ENCODE measurements at places on chromosomes 1 and 21.

DNA sequence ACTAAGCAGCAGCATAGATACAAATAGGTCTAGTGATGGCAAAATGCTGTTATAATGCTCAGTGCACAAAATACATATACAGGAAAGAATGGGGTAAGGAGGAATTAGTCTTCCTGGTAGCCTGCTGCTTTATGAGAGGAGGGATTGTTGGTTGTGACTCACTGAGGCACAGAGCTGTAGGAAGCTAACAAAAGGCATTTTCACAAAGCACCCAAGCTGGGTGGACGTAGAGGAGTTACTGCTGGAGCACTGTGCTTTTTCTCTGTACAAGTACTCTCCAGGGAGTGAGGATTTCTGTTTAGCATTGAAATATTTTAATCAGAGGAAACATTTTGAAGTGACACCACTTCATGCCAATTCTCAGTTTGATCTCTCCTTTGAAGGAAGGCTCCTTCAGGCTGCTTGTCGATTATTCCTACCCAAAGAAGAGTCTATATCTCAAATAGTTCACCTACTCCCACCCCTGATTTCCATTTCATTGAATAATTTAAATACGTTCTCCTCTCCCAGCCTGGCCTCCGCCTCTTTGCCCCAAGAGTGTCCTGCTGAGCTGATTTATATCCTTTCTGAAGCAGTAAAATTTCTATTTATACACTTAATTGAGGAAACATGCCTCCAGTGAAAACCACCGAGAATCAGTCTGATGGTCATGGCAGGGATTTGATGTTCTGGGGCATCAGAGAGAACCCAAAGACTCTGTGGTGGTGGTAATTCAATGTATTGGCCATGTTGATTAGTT, 271.9 kb downstream of the HHAT start:
- DNase-seq = no peak

DNA sequence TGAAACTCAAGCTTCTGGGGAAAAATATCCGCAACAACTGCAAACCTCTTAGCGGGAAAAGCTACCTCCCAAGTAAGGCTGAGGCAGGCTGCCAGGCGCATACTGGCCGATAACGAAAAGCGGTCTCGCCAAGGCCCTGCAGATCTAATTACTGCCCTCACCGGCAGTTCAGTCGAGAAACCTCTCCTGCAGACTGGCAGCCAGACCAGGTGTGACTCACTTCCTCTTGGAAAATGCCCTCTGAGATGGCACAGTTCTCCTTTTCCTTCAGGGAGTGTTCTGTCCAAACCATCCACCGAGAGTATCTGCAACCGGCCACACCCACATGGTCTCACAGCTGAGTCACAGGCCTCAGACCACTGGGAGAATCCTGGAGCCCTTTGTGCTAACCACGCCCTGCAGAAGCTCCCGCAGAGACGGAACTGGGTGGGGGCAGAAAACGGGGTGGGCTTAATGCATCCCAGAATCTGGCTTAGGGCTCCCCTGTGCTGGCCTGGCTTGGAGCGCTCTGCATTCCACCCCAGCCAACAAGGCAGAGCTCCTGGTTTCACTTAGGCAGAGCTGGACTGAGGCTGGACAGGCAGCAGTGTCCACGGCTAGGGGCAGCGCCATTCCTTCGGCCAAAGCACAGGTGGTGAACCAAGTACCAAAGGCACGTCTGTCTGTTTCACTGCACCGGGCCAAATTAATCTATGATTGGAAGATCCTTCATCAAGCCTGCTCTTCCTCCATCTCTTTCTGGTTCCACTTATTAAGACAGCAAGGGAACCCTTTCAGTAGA, 1.2 kb downstream of the S100A10 start:
- DNase-seq = no peak

- DNase-seq = no peak
Observed at GRCh38 chr1:173869021-173869359, 810 bp downstream of the ZBTB37 start.

DNA sequence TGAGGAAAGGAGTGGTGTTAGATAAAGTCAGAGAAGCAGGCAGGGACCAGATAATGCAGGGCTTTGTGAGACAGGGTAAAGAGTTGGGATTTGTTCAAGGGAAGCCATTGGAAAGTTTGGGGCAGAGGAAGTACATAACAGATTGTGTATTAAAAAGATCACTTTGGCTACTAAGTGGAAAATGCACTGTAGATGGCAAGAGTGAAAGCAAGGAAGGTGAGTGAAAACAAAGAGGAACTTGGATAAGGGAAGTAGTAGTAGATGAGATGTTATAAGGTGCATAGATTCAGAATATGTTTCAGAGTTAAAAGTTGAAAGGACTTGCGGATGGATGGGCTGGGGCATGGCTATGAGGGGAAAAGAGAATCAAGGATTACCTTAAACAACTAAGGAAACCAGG, 17.4 kb downstream of the MRPL39 start:
- DNase-seq = no peak

DNA sequence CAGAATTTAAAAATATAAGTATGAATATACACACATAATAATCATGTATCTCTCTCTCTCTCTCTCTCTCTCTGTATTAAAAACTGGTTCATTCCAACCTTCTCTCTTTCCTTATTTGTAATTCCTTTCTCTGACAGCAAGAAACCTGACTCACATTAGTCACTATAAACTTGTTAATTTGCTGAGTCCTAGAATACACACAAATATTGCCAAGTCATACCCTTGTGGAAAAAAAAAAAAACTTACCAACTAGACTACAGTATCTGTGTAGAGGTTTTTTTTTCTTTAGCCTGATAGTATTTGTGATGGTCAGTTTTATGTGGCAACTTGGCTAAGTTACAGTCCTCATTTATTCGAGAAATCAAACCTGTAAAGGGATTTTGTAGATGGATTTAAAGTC, 26.3 kb upstream of the NHLH2 start:
- DNase-seq = no peak

DNA sequence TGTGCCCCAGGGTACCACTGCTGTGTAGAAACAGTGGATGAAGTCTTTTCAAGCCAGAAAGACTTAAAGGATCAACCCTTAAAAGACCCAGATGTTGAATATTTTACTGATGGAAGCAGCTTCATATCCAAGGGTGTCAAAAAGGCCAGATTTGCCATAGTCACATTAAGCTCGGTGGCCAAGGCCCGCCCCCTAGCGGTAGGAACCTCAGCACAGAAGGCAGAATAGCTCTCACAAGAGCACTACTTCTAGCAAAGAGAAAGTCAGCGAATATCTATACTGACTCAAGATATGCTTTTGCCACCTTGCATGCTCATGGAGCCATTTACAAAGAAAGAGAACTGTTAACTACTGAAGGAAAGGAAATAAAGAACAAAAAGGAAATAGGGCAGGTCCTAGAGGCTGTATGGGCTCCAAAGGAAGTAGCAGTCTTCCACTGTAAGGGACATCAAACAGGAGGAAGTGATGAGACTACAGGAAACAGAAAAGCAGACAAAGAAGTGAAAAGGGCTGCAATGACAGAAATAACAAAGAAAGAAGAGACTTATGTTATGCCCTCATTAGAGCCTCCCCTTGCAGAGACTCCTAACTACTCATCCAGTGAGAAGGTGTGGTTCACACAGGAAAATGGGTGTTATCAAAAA, 90.5 kb downstream of the LIPI start:
- peak; percentile 57 for DNase-seq

- peak; percentile 12 for DNase-seq
Observed at GRCh38 chr1:89863165-89863830, 42.5 kb downstream of the LRRC8D start.

DNA sequence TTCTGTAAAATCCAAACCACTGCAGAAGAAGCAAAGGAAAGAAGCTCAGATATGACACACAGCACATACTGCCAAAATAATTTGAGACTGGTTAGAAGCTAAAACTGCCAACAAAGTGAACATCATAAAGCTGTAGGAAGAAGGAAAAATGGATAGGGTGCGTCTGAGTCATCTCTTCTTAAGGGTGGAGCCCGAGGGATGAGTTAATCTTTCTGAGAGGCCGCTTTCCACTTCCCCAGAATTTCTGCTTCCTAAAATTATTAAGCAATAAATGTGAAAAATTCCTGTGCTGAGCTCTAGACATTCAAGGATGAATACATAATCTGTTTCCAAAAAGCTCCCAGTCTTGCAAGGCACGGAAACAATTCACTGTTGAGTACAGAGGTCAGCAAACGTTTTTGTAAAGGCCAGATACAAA, 20.1 kb downstream of the PPT1 start:
- no peak for DNase-seq

- no peak for DNase-seq
Observed at GRCh38 chr1:169885207-169885606, 8.5 kb downstream of the SCYL3 start.

- DNase-seq = no peak
Observed at GRCh38 chr1:78640462-78640861, 9.2 kb upstream of the IFI44 start.

DNA sequence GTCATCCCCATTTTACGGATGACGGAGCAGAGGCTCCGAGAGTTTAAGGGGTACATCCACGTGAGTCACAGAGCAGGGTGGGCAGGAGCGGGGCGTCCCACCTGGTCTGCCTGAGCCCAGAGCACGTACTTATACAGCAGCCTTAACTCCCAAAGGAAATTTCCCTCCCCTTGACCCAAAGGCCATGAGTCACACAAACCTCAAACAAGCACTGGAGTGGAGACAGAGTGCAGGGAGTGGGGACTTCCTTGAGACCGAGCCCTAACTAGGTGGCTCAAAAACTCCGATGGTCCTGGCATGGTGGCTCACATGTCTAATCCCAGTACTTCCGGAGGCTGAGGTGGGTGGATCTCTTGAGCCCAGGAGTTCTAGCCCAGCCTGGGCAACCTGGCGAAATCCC, 141.6 kb upstream of the KLHDC7A start:
- no peak for DNase-seq

- DNase-seq = no peak
Observed at GRCh38 chr21:41653954-41654491, 112.8 kb downstream of the RIPK4 start.

GRCh38 chr1:96533820-96534219, 187.8 kb upstream of the PTBP2 start:
- no peak for DNase-seq

DNA sequence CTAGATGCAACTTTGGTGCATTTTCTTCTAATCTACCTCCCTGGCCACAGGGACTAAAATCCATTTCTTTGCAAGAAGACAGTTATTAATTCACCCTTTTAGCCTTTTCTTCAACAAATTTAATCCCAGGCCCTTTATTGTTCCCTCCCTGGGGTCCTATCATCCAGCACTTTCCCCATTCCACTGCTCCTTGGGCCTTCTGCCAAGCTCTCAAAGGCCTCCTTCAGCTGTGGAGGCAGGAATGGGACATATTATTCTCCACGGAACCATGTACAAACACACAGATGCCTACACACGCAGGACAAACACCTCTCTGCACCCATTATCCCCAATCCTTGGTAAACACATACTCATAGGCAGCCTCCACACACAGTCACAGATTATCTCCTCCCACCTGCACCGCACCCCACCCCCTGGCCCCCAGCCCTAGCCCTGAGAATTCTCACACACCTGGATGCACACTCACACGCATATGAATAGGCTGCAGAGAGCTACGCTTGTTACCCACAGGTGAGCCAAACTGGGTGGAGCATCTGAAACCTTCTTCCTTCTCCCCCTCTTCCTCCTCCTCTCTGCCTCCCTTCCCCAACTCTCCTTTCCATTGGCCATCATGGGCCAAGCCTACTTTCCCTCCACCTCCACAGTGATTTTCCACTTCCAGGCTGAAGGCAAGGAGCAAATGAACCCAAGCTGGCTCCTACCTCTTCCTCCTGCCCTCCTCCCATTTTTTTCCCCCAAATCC, 11.7 kb downstream of the TAGLN2 start:
- no peak for DNase-seq

- no peak for DNase-seq
Observed at GRCh38 chr1:97500760-97501159, 420.1 kb downstream of the DPYD start.

GRCh38 chr1:32393832-32394140, 455 bp downstream of the BSDC1 start:
- peak; percentile 29 for DNase-seq

- no peak for DNase-seq
Observed at GRCh38 chr1:244271691-244272308, 179.9 kb downstream of the ADSS2 start.

DNA sequence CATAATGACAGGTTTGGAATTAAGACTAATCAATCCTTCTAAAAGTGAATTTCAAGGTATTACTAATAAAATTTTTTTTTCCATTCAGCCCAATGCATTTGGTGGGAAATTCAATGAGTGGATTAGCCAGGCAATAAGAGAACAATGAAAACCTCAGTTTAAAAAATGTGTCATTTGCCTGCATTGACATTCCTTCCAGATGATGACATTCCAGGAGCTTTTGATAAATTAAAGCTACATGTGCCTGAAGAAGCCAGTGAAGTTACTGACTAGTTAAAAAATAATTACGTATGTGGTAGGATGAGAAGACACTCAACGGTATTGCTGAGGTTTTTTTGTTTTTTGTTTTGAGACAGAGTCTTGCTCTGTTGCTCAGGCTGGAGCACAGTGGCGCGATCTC, 37.9 kb upstream of the RC3H1 start:
- no peak for DNase-seq

DNA sequence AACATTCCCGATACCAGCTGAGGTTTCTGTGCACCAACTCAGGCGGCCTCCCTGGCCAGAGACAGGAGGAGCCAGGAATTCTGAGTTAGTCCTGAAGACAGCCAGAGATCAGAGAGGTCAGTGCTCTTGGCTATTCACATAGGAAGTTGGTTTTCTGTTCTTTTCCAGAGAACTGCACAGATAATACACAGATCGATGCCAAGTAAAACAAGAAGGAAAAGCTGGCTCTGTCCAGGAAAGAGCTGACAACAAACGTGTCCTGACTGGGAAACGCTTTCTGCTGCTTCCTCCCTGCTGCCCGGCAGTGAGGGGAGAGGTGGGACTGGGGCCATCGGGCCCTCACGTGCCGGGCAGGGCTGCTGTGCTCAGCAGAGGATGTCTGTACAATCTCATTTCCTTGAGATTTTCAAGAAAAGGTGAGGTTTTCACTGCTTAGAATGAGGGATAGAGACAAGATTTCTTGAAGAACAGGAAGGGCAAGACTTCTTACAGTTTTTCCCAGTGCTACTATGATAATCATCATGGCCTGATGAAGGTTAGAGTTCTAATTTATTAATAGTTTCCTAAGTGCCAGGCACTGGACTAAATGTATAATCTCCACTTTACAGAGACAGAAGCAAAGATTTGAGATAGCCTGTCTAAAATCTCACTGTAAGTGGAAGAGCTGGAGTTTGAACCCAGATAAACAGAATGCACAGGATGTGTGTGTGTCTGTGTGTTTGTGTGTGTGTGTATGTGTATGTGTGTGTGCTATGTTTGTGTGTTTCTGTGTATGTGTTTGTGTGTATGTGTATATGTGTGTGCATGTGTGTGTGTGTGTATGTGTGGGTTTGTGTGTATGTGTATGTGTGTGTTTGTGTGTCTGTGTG, 211.0 kb upstream of the RAB4A start:
- no peak for DNase-seq

GRCh38 chr1:87404296-87404695, 75.6 kb downstream of the LMO4 start:
- no peak for DNase-seq

- DNase-seq = no peak
Observed at GRCh38 chr1:165915480-165915879, 88.1 kb downstream of the UCK2 start.

DNA sequence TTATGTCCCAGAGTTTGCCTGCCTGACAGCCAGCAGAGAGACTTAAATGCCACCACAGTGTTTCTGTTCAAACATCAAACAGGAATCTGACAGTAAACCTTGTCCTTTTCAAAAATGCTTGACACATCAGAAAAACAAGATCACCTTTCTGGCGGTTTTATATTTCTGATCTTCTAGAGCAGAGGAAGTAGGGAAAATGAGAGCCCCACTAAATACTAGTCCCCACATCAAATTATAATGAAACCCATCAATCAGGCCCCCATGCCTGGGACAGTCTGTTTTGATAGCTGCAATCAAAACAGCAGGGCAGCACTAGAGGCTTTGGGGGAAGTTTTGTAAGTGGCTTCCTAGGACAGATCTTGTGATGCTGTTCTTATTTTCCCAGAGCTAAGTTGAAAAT, 129.3 kb downstream of the CNIH3 start:
- DNase-seq = no peak

Measured in OCI-LY7 (cell line).